ENCODE measurements at places on chromosomes 12 and 14.

DNA sequence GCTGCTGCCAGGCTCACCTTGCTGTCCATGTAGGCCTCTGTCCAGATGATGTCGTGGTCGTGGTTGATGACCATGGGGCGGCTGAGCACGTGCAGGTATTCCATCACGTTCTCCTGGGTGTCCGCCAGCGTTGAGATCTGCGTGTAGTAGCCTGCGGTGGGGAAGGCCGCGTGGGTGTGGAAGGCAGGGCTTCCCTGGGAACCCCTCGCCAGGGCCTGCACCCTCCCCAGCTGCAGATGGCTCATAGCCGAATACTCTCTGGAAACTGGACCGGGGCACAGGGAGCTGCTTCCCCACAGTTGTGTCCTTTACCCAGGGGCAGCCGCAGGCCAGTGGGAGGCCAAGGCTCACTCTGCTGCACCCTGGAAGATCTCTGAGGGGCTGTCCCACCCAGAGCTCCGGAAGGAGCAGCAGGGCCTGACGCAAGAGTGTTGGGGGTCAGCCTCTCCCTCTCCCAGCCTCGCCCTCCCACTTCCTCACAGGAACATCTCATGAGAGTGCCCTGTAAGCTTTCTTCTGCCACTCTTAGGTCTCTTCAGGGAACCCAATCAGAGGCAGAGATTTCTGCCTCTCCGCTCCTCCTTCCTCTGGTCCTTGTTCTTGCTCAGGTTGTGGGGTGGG lies 35.5 kb downstream of the CACNA2D4 start:
- no peak for DNase-seq

DNA sequence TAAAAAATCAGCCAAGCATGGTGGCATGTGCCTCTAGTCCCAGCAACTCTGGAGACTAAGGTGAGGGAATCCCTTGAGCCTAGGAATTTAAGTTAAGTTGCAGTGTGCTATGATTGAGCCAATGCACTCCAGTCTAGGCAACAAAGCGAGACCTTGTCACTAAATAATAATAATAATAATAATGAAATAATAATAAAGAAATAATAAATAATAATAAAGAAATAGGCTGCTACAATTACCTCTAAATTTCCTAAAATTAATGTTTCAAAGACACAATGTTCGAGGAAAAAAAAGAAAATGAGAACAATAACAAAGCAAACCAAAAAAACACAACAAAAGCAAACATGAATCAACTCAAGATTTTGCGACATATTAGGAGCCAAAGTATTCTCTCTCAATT lies 29.7 kb downstream of the RALGAPA1 start:
- no peak for DNase-seq

DNA sequence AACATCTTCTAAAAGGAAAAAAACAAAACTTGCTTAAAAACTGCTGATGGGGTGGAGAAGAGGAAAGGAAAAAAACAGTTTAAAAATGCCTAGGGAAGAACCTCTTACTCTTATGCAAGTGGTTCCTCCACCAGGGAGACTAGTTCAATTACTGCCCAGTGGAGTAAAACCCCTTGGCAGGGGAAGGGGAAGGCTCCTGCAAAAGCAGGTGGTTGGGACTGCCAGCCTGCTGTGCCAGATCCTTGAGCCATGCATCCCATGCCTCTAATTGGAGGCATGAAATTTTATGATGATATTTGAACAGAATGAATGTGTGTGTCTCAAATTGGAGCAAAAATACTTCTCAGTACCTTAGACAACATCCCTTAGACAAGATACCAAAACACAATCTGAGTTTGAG lies 118.8 kb downstream of the FSCB start:
- DNase-seq, result no peak

- no peak for DNase-seq
Observed at GRCh38 chr14:104091927-104092771, 6.6 kb downstream of the ASPG start.

GRCh38 chr12:43407816-43408645 lies 144.0 kb downstream of the ADAMTS20 start:
- no peak for DNase-seq

- no peak for DNase-seq
Observed at GRCh38 chr12:22333186-22333712, 1.3 kb downstream of the ST8SIA1 start.

GRCh38 chr12:44531320-44531971 lies 344.7 kb downstream of the NELL2 start:
- DNase-seq, result no peak

GRCh38 chr14:65403231-65403630 lies 9.3 kb upstream of the FUT8 start:
- DNase-seq, result no peak

DNA sequence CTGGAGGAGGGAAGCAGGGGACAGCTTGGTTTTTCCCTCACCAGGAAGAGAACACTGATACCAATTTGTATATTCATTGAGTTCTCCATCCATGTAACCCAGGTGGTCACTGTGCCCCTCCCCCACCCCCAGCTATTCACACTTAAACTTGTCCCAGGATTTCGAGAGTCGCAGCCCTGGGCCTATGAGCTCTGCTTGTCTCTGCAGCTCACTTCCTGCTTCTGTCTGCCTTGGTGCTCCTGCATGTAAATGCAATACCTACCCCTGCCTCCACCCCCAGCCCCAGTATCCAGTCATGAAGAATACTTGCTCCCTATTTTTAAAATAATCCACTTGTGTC lies 452.2 kb downstream of the BCL11B start:
- no peak for DNase-seq

DNA sequence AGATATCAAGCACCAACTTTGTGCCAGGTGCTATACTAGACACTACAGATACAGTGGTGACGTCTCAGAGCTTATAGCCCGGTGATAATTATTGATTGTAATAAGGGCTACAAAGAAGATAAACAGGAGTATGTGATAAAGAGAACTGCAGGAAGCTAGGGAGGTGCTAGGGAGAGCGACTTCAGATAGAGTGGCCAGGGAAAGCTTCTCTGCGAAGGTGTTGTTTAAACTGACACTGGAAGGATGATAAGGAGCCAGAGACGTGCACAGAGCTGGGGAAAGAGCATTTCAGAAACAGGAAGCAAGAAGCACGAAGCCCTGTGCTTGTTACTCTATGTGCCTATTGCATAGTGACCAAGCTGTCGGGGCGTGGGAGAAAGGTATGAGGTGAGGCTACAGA lies 48.1 kb upstream of the OTX2 start:
- no peak for DNase-seq

DNA sequence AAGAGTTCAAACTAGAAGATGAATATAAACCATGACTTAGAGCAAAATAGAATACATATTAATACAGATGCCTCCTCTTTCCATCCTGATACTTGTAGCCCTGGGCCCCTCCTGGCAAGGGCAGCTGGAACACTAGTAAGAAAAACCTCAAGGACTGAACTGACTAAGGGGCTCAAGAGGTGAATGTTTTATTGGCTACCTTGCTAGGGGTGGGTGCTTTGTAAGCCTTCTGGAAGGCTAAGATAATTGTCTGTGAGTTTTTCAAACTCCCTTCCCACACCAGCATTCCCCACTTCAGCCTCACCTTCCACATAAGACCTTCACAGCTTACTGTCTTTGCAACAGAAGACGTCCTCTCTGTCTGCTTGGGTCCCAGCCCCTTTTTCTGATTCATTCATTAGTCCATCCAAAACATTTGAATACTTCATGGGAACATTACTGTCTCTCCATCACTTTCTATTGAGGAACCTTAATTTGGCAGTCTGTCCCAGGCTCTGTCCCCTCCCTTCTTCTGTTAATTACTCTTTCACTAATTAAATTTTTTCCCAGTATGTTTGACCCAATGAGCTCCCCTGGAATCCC lies 1.1 kb upstream of the MARCHF9 start:
- no peak for DNase-seq

- DNase-seq, result no peak
Observed at GRCh38 chr14:69114763-69115162, 38.2 kb downstream of the DCAF5 start.

DNA sequence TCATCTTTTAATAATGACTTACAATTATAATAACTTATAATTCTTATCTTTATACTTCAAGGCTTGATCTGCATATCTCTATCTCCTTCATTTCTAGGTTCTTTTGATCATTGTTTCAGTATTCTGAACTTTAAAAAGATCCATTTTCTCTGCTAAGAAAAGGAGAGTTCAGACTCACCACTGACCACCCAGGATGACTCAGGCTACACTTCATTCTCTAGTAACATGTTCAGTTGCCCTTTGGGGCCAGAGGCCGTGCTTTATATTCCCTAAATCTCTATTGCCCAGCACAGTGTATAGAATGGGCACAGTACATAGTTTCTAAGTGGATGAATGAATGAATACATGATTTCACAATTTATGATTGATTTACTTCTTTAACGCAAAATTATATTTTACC lies 268.7 kb downstream of the AKAP6 start:
- no peak for DNase-seq

DNA sequence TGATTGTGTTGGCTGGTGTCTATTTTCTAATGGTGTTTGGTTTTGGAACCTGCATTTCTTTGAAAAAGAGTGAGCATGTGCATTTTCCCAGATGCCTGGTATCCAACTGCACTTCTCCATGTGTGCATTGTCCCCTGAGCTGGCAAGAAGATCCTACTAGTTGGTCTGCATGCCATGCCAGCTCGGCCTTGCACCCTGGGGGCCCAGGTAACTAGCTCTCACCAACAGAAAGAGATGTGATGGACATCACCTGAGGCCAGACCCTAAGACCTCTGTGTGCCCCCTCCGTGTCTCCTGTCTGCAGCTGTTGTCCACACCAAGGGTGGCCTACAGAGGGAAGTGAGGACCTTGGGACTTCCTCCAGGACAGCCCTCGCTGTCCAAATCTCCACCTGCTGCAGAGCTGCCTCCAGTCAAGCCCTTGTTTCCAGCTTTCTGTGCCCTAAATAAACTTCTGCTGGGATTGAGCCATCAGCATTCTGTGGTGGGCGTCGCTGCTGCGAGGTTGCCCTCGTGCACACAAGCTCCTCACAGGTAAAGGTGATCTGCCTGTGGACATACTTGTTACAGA lies 30.1 kb upstream of the GPR132 start:
- no peak for DNase-seq

DNA sequence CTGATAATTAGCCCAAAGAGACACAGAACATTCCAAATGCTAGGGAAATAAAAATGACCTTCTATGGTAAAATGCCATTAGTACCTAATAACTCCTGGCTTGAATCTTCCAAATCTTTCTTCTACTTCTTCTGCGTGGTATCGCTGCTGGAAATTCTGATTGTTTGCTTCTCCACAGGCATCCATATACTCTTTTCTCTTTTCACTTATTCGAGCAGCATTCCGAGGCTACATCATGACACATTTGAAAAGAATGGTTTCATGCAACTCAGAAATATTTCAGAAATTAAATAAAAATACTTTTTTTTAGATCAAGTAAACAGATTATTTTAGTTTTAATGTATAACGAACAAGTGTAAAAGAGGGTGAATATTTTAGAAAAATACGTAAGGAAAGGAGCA lies 18.9 kb downstream of the ZCCHC8 start:
- DNase-seq, result no peak

DNA sequence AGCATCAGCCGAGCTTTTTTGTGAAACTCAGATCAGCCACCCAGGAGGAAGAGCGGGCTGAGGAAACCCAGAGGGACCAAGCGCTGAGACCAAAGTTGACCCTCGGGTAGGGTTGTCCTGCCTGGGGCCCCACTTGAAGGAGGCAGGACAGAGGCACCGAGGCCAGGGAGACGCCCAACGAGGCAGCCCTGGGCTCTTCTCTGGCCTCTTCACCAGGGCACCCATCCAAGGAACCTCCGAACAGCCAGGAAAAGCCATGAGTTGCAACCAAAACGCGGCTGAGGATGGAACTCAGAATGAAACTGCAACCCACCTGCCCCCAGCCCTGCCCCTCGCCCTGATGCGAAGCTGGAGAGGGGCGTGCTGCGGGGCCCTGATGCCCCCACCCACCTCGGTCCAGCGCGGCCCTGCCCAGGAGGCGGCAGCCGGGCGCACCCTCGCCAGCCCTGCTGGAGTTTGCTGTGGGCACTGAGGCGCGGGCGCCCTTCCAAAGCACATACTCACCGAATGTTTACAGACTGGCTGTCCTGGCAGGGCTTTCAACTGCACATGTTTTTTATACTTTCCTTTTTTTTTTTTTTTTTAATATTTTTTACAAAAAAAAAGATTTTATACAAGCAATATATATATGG lies 41.9 kb downstream of the JDP2 start:
- no peak for DNase-seq

DNA sequence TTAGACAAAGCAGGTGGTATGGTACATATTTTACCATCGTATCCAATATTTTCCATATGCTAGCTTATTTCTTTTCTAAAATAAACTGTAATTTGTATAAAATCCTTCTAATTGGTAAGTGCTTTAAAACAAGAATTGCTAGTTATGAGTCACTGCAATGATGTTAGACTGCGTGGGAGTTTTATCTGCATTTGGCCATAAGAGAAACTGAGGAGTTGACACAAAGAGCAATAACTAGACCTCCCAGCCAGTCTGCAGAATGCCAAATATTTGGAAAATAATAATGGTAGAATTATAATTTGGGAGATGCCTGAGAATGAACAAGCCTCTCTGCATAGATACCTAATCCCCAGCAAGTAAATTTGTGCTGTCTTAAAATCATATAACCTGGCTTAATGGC lies 61.7 kb upstream of the PTPRR start:
- DNase-seq, result no peak

DNA sequence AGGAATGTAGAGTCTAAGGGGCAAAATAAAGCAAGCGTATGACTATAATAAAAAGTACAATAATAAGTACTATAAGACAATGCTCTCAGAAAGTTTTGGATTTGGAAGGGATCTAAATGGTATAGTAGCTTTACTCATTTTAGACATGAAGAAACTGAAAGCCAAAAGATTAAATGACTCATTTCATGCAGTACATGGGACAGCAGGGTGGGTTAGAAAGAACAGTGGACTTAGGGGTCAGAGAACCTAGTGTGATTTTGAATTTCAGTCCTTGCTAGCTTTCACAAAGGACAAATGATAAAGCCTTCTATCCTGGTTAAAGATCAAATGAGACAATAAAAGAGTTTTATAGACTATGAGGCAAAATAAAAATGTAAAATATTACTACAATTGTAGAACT lies 6.8 kb upstream of the LEMD3 start:
- DNase-seq, result no peak

GRCh38 chr14:71238835-71239234 lies 331.6 kb downstream of the PCNX1 start:
- DNase-seq, result no peak

DNA sequence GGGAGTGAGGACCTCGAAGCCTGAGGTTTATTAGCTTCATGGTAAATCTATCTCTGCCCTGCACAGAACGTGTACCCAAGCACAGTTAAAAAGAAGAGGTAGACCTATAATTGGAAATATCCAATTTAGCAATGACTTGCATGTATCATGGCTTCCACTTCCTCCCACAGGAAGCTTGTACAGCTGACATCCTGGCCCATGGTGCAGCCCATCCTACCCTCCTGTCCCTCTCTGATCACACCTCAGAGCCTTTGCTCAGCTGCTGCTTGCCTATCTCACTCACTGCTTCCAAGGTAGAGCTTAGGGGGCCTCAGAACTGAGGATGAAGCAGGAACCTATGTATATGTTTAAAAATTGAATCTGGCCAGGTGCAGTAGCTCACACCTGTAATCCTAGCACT lies 4.3 kb upstream of the BCDIN3D start:
- DNase-seq, result no peak

- no peak for DNase-seq
Observed at GRCh38 chr12:51087818-51088217, 4.4 kb upstream of the CSRNP2 start.

All from HuH-7.5 (cell line).